Stimulated activated CD8-positive, alpha-beta memory T cell treated with anti-CD3 and anti-CD28 coated beads, Interleukin-7, amount 100 ng/mL, for 4 hours (primary cell): ENCODE measurements at places on chromosomes 1 and 21.

- DNase-seq, result no peak
Measured at GRCh38 chr21:42547906-42548365, 34.3 kb downstream of the SLC37A1 start.

DNA sequence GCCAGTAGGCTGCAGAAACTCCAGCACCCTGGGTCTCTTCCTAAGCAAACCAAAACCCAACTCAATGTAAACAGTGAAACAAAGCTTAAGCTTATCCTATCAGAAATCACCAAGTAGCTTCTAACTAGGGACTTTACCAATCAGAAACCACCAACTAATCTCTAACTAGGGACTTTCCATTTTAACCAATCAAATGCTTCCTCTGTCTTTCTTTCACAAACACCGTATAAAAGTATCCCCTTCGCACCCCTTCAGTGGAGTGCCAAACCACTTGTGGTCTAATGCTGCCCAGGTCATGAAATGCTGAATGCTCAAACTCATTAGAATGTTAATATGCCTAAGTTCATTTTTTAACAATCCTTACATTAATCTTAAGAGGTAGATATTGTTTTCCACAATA lies 250.5 kb upstream of the DUSP10 start:
- no peak for DNase-seq

- DNase-seq, result no peak
Measured at GRCh38 chr1:31814631-31815306, 1.1 kb downstream of the SPOCD1 start.

DNA sequence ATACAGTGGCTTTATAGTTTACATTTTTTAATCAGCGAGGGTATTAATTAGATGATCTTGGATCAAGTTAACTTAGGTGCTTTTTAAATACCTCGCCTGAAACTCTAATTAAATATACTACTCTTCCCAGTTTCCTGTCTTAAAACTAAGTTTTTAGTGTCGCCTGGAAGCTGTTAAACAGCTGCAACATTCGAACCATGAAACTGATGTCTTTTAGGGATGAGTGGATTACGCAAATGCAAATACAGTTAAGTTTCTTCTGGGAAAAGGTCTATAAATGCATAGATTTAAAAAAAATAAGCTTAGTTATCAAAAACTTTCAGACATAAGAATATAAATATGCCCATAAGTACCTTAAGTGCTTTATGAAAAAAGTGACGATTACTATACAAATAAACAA lies 228.3 kb downstream of the PTPRC start:
- no peak for DNase-seq

GRCh38 chr1:196425513-196425912 lies 182.7 kb downstream of the KCNT2 start:
- DNase-seq, result no peak

DNA sequence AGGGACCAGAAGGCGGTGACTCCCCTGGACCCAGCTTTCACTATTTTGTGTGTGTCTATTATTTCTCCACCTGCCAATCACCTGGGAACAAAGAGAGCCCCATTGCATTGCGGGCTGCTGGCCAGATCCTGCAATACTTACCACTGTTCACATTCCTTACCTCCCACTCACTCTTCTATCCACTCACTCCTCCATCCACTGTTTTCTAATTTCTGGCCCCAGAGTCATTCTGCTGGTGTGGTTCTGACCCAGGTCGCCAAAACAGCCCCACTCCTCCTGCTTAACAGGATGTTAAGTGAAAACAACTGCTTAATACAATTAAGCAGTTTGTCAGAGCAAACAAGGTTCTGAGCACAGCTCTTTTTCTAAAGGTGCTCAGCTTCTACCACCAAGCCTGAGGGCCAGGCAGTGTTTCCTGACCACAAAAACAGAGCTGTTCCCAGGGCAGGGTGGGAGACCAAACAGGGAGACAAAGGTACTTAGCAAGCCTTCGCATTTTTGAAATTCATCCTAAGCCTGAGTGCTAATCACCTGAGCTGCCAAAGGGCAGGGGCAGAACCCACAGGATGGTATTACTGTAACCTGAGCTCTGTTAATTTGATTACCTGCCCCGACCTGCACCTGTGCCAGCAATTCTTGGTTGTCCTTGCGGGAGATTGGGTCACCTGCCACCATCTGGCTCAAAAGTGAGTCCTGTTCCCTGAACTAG lies 38.5 kb upstream of the EFCAB14 start:
- no peak for DNase-seq

GRCh38 chr1:51414811-51415210 lies 84.4 kb upstream of the TTC39A start:
- no peak for DNase-seq

DNA sequence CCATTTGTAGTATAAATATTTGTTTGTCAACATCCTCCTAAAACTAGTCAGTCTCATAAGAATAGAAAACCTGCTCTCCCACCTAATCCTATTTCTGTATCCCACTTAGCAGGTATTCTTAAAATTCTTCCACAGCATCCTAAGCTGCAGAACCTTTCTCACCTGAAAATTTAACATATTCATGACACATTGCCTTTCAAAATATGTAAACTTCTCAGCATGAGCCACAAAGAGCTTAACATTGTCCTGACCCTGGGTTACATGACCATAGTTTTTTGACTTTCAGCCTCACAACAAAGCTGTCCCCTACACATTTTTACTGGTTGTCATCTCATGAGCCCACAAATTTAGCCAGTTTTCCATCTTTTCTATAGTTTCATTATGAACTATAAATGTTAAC lies 712.1 kb downstream of the LTN1 start:
- DNase-seq, result no peak
